ENCODE measurements at places on chromosomes 5 and 9. TPM values are rescaled to one million over a fixed set of nuclear protein-coding genes. Genes with fewer than 3 reads are reported as not detected.

The FABP6 gene
- polyA plus RNA-seq, result not detected

The COL5A1 gene
- polyA plus RNA-seq, result 81.2 TPM

The FGF10 gene
- polyA plus RNA-seq, result 9.2 TPM

The CTNND2 gene
- 2.0 TPM for polyA plus RNA-seq

GRCh38 chr9:27627188-27627564 is 53.9 kb upstream of the C9orf72 start:
- DNase-seq, result no peak

DNA sequence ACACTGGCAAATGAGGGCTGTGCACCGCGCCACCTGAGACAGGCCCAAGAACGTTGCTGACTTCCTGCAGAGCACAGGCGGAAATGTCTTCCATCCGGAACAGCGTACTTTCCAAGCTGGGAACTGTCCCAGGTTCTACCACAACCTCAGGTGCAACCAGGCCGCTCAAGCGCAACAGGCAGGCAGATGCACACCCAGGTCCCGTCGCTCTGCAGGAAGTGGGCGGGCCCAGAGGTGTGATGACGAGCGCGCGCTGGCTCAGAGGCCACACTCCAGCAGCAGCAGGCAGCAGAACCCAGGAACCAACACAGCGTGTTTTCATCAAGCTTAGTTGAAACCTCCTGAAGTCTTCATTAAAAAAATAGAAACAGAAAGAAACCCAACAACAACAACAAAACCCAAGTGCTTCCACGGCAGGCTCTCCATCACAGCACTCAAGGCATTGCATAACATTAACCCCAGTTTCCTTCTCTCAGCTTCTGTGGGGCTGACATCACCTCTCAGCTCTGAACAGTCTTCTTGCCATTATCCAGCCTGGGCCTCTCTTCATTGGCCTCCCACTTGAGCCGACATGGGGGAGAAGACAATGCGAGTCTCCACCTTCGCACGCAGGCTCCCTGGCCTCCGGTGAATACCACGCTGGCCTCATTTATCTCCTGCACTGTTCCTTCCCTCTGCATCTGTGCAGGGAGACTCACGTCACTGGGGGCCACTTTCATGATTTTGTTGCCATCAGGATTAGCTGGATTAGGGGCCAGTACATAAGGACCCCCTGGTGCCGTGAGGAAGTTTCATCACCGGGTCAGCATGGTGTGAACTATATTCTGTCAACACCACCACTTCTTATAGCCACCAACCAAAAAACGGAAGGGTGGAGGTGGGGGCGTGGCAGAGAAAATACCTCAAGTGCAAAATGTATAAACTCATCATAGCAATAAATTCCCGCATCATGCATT is 22.1 kb downstream of the PTCH1 start:
- DNase-seq, result no peak

DNA sequence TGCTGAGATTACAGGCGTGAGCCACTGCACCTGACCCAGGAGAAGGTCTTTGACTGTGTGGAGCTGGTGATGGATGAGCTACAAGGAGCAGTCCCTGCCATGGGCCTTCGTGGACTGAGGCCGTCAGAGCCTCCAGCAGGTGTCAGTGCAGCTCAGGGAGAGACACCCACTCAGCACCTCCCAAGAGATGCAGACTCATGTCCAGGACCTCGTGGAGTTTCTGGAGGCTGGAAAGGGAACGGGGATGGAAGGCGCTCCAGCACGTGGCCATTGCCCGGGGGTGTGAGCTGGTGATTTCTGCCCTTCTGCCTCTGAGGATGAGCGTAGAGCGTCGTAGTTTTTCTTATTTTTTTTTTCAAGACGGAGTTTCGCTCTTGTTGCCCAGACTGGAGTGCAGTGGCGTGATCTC is 9.5 kb downstream of the TOR4A start:
- no peak for DNase-seq

DNA sequence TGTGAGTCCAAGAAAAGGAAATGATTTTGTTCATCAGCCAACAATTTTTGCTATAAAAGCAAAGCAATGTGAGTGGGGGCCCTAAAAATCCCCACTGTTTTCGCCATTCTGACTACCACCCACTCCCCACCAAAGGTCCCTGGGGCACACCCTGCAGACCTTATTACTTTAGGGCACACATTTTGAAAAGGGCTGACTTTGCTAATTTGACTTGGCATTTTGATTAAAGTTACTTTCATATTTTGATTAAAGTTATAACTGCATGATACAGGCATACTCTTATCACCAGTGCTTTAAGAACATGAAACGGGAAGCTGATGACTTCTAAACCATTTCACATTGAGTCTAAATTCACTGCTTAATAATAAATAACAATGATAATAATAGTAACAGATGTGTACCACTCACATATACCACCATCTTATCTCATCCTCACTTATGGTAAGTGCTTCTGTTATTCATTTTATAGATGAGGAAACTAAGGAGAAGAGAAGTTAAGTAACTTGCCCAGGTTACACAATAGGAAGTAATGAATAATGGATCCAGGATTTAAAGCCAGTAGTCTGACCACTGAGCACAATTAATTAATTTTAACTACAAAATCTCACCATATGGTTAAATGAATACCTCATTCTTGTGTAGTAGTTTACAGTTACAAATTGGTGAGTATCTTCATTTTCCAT is 25.4 kb upstream of the NR3C1 start:
- DNase-seq, result no peak

DNA sequence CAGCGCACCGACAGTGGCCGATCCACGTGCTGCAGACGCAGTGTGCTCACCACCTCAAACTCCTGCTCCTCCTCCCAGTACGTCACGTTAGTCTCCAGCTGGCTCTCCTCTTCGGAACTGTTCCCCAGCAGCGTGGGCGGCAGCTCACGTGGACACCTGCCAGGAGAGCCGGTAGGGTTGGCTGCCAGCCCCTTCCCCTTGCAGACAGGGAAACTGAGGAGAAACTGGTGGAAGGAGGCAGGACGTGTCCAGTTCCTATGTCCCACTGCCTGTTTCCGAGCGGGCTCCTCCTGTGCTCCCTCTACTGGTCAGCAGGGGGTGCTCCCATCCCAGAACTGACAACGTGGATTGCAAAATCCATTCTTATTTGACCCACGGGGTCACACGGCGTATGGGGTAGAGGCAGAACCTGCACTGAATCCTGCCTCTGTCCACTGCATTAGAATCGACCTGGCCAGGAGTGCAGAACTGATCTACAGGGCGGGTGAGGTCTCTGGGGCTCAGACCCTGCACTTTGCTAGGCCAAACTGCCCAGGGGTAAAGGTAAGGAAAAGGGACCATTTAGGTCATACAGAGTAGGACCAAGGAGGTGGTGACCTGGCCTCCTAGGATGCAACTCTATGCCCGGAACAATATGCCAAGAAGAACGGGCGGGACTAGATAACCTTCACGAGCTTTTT is 25.7 kb downstream of the PDGFRB start:
- DNase-seq, result no peak

DNA sequence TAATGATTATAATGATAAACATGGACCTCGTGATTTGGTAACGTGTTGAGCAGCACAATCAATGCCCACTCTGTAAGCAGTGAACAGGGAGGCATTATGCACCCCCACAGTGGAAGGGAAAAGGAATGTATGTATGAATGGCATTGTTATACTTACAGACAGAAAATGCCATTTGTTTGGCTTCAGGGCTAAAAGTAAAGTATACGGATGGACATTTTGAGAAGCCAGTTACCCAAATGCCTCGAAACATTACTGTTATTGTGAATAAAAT is 260.2 kb upstream of the PPP1R2B start:
- no peak for DNase-seq

GRCh38 chr5:138601444-138601843 is 26.2 kb upstream of the HSPA9 start:
- no peak for DNase-seq

DNA sequence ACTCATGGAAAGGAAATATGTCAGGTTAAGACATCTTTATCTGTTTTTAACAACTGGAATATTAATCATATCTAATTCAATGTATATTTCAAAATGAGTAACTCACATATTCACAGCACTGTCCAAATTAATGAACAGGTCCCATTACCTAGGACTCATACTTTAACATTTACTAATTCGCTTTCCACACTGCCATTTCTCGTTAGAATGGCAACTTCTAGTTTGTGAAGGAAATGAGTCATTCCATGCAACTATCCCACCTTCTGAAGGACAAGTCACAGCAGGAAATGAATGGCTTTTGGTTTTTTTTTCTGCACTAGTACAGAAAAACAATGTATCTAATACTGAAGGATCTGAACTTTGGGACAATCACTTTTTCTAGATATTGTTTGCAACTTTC is 24.6 kb upstream of the IFNK start:
- DNase-seq, result no peak

DNA sequence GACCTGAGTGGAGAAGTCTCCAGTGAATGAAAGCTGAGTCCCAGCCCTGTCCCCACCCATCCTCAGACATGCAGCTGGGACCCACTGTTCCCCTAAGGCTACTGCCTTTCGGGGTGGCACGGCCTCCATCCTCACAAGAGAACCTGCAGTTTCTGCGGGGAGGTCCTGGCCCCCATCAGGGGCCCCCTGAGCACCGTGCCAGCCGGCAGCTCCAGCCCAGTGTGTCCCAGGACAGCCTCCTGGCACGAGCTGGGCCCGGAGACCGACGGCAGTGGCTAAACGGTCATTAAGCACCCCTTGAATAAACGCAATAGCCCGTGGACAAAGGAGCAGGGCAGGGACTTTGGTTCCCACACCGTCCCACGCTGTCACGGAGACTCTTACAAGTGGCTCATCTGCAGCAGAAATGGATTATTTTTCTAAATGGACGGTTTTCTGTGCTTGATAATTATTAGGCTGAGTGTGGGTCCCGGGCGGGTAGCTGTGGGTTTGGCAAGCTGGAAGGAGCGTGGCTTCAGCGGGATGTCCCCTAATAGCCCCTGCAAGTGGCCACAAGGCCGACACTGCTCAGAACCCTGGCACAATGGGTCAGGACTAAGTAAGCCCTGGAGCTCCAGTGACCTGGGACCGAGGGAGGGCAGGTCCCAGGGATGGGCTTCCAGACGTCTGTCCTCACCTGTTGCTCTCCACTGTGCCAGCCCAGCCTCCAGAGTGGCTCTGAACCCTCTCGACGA is 17.4 kb downstream of the FAM78A start:
- no peak for DNase-seq

- no peak for DNase-seq
Measured at GRCh38 chr9:104833696-104834095, 69.8 kb downstream of the NIPSNAP3B start.

GRCh38 chr5:180069589-180070247 is 1.8 kb downstream of the RNF130 start:
- DNase-seq, result no peak

DNA sequence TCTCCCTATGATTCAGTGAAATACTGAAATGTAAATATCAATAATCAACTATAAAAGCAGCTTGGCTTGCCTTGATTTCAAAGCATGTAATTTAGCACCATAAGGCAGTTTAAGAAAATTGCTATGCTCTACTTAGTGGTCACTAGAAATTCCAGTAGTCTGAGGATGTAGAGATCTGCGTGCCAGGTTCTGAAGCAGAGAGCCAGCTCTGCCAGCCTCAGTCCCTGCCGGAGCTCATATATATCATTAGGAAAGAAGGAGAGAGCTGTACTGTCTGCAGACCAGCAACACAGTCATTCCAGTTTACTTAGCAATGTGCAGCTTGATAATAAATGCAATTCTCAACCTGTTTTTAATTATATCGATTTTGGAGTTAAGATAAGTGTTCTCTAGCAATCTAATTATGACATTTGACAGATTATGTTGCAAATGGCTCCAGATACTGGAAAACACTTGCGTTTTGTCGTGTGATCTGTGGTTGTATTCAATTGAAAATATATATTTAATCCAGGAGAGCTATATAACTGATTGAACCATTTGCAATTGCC is 540.5 kb downstream of the CTNND2 start:
- no peak for DNase-seq

GRCh38 chr9:116476935-116477381 is 210.1 kb upstream of the TRIM32 start:
- DNase-seq, result peak; percentile 49
